ENCODE measurements at places on chromosomes 16 and 17.
A peak's percentile ranks its signal among the peaks of the same experiment; 100 is the strongest.

GRCh38 chr17:62824290-62825131 lies 16.4 kb upstream of the MARCHF10 start:
- DNase-seq: no peak

DNA sequence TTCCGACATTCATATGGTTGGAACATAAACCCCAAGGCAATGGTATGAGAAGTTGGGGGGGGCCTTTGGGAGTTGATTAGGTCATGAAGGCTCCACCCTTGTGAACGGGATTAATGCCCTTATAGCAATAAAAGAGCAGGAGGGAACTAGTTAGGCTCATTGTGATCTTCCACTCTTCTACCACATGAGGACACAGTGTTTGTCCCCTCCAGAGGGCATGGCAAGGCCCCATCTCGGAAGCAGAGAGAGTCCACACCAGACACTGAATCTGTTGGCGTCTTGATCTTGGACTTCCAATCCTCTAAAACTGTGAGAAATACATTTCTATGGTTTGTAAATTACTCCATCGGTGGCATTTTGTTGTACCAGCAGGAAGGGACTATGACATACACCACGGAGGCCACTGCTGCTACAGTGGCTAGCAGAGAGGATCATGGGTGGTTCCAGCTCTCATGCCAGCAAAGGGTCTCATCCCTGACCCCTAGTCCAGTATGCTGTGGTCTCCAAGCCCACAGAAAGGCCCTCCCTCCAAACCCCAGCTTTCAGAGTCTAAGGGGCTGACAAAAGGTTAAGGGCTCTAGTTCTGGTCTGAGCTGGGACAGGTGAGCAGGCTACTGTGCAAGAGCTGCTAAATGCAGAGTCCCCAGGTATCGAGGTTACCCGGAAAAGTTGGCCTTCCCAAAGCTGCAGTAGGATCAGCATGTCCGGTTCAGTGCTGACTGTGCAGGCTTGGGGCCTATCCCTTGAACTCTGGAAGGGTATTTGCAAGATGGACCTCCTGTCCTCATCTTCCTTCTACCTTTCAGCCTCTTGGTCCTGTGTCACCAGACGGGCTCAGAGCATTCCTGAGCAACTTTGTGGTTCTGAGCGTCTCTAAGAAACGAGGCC lies 12.2 kb downstream of the CCR7 start:
- no peak for DNase-seq

DNA sequence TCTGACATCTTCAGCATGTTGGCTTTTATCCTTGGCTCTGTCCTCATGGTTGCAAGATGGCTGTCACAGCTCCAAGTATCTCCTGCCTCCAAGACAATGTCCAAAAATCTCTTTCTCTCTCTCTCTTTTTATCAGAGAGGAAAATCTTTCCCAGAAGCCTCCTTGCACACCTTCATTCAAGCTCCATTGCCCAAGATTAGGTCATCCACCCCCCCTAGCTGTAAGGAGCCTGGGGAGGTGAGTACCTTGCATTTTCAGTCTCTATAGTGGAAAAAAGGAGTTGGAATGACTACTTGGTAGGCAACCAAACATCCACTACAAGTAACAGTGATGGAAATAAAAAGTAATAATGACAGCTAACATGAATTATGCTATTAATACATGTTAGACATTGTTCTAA lies 22.0 kb upstream of the NSMCE1 start:
- DNase-seq: no peak

GRCh38 chr16:2482708-2483534 lies 8.0 kb downstream of the TBC1D24 start:
- DNase-seq: no peak

- DNase-seq: no peak
Measured at GRCh38 chr16:71360378-71360777, 1.9 kb downstream of the CALB2 start.

GRCh38 chr17:4728124-4728523 lies 3.1 kb upstream of the MED11 start:
- no peak for DNase-seq

DNA sequence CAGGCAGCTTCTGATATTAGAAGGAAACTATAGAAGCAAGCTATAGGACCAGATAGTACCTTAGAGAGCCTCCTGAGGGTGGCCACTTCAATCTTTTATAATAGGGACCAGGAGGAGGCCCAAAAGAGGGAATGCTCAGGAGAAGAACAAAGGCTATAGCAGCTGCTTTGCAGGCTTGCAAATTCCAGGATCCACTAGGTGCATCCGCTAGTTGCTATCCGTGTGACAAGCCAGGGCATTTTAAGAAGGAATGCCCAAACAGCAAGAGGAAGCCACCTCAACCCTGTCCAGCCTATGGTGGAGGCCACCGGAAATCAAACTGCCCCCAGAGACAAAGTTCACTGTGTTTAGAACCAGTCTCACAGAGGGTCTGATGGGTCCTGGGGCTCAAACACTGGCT lies 192.6 kb upstream of the KIF2B start:
- no peak for DNase-seq

- no peak for DNase-seq
Measured at GRCh38 chr17:63476854-63477479, at the start of gene ACE. Gene ACE, plus strand, starts transcription at chr17:63477061. Its CDS starts 34 bp downstream, at chr17:63477095.

GRCh38 chr16:53913099-53913870 lies 209.3 kb downstream of the FTO start:
- DNase-seq: no peak

DNA sequence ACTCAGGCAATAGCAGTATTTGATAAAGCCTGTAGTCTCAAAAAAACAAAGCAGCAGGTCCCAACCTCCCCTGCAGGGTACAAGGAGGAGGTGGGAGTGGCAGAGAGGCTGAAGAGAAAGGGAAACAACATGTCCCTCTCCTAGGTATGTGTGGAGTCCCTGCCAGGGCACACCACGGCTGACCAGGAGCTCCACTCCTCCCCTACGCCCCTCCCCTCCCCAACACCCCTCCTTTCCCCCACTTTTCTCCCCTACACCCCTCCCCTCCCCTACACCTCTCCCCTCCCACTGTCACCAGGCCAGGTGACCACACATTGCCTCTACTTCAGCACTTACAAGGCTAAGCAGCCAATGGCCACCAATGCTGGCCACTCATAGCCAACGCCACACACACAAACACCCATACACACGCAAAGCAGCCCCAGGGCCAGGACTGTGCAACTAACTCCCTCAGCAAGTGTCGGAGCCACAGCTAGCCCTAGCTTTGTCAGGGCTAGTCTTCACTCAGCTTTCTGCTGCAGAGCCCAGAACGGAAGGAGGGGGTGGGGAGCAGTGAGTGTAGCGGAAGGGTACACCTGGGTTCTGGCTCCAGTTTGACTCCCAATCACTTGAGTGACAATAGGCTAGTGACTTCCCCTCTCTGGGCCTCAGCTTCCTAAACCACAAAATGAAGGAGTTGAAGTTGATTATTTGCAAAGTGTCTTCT lies 8.2 kb downstream of the CAVIN1 start:
- DNase-seq: peak; percentile 85

- DNase-seq: no peak
Measured at GRCh38 chr17:40534371-40535189, 30.7 kb downstream of the CCR7 start.

DNA sequence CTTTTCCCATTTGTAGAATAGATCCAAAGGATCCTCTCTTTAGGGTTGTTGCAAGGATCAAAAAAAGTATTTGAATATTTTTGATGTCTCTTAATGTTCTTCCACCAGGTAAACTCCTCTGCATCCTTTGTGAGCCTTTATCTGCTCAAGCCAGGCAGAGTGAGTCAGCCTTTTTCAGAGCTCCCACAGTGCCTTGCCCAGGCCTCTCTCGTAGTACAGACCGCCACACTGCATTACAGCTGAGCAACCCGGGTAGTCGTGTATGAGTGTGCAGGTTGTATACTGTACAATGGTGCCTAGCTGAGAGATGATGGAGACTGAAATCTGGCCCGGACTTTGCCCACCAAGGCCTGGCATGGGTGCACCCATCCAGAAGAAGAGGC lies 20.9 kb downstream of the RHBDL3 start:
- DNase-seq: no peak

DNA sequence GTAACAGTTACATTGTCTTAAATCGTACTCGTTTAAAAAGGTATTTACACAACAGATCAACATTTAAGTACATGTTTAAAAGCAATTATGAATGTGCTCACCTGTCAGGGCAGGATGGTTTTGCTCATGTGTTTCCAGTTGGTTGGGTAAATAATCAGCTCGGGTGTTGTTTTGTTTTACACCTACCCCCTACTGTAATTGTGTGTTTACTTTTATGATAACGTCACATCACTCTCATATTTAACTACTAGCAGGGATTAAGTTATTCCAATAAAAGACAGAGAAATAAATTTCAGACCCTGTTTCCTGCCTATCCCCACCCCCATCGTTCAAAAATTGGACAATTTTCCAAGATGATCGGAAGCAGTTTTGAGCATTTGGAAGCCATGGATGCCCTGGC lies 390.2 kb downstream of the SEC14L1 start:
- DNase-seq: no peak

DNA sequence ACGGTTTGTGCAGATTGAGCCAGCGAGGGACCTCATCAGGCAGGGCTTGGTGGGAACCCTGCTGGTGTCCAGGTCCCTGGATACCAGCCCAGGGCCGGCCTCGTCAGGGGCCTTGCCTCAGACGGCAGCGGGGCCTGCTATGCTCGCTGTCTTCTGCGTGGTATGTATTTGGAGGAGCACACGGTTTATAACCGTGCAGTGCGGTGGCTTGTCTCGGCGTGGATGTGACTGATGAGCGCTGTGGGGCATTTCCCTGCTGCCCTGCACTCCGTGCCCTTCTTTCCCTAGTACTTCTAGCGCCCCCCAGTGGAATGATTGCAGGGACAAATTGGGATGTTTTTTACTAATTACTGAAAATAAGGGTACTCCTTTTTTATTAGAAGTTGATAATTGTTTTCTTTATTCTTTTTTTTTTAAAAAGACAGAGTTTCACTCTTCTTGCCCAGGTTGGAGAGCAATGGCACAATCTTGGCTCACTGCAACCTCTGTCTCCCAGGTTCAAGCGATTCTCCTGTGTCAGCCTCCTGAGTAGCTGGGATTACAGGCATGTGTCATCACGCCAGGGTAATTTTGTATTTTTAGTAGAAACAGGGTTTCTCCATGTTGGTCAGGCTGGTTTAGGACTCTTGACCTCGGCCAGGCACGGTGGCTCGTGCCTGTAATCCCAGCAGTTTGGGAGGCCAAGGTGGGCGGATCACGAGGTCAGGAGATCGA lies 15.3 kb downstream of the TBCD start:
- DNase-seq: no peak

- peak; percentile 38 for DNase-seq
Measured at GRCh38 chr17:33674685-33675084, 381.6 kb upstream of the ASIC2 start.

GRCh38 chr16:20364051-20364450 lies 11.5 kb upstream of the UMOD start:
- no peak for DNase-seq

- DNase-seq: no peak
Measured at GRCh38 chr16:86756882-86757703, 178.7 kb downstream of the FOXL1 start.

DNA sequence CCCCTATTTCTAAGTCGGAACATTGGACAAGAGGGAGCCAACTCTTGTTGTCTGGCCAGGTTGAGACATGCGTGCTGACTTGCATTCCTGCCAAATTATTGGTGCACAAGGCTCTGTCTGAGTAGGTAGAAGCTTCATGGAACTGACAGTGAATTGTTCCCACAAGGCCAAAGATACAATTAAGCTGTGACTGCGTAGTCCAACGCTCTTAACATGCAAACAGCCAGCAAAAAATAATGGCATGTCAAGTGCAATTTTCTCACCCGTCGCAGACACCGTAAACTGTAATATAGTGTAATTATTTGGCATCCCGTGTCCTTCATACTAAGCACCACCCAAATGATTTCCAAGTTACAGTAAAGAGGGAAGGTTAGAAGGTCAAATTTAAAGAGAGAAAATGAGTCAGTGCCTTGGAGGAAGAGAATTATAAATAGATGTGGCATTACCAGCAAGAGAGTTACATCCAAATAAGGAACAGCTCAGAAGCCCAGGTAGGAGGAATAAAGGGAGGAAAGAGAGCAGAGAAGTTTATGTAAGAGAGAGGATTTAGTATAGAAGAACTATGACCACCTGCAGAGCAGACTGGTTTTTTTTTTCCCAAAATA lies 21.8 kb downstream of the CDH8 start:
- no peak for DNase-seq

- no peak for DNase-seq
Measured at GRCh38 chr17:58391302-58391984, 25.9 kb downstream of the RNF43 start.

GRCh38 chr16:29742683-29743275 lies 3.0 kb downstream of the C16orf54 start:
- no peak for DNase-seq

GRCh38 chr17:71975331-71975801 lies 145.5 kb upstream of the SOX9 start:
- DNase-seq: no peak

DNA sequence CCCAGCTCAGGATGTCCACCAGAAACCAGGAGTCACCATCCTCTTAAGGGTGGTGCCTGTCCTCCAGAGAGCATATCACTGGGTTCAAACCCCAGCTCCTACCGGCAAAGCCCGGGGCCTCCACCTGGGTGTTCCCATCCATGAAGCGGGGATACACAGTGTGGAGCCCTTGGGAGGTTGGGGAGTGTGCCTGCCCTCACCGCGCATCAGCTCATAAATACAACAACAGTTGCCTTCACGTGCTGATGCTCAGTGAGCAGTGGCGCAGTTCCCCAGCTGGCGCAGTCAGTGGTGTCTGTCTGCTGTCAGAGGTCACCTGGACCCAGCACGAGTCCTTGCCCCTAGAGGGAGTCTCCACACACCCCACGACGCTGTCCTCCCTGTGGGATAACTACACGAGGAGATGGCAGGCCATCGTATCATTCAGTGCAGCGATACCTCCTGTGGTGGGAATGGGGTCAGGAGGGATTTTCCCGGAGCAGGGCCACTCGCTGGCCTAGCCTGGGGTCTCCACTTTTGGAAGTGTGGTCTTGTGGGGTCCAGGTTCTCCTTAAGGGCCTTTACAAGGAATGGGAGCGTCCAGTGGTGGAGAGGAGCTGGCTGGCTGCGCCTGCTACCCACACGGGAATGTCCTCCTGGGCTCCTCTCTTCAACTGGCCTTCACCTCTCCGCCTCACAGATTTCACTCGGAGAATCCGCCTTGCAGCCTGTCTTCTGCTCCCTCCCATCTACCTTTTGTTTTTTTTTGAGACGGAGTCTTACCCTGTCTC lies 2.3 kb upstream of the ELOB start:
- DNase-seq: no peak

- no peak for DNase-seq
Measured at GRCh38 chr17:58270476-58271215, 10.1 kb downstream of the MPO start.

- no peak for DNase-seq
Measured at GRCh38 chr17:58531661-58532554, 17.5 kb upstream of the MTMR4 start.

DNA sequence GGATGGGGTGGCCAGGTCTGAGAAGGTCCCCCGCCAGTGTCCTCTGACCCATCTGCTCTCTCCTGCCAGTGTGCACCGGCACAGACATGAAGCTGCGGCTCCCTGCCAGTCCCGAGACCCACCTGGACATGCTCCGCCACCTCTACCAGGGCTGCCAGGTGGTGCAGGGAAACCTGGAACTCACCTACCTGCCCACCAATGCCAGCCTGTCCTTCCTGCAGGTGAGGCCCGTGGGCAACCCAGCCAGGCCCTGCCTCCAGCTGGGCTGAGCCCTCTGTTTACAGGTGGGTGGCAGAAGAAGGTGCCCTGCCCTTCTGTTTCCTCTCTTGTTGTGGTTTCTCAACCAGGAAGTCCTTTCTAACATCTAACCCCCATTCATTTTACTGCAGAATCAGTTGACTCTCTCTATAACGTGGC lies 7.1 kb downstream of the ERBB2 start:
- no peak for DNase-seq
